T-helper 9 cell (primary cell): ENCODE measurements at places on chromosomes 1 and 21.

DNA sequence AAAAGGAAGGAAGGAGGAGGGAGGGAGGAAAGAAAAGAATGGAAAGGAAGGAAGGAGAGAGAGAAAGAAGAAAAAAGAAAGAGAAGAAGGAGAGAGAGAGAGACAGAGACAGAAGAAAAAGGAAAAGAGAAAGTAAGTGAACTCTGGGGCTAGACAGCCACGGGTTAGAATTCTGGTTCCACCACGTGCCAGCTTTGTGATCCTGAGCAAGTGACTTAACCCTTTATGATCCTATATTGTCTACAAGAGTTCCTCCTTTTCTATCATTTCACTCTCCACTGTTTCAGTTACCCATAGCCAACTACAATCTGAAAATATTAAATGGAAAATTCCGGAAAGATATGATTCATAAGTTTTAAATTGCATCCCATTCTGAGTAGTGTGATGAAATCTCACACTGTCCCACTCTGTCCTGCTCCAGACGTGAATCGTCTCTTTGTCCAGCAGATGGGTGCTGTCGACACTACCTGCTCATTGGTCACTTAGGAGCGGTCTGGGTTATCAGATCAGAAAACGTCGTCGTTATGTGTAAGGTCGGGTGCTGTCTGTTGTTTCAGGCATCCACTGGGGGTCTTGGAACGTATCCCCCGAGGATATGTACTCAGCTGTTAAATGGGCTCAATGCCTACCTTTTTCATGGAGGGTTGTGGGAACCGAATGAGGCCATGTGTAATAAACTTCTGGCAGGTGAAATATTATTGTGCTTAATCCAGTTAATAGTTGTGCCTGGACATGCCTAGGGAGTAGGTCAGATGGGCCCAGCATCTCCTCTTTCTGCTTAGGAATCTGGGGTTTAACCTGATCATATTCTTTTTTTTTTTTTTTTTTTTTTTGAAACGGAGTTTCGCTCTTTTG, 19.1 kb downstream of the TMEM51 start:
- no peak for DNase-seq

DNA sequence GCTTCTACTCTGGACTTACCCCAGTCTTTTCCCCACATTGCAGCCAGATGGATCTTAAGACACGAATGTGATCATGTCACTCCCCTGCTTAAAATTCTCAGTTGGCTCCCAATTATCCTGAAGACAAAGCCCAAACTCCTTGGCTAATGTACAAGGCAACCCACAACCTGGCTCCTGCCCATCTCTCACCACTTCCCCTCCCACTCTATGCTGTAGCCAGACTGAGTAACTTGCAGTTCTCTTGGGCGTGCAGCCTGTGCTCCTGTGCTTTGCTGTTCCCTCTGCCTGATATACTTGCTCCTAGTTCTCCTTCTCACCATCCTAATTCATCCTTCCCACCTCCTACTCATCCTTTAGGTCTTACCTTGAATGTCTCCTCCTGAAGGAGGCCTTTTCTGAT, 56.2 kb downstream of the LGR6 start:
- no peak for DNase-seq

DNA sequence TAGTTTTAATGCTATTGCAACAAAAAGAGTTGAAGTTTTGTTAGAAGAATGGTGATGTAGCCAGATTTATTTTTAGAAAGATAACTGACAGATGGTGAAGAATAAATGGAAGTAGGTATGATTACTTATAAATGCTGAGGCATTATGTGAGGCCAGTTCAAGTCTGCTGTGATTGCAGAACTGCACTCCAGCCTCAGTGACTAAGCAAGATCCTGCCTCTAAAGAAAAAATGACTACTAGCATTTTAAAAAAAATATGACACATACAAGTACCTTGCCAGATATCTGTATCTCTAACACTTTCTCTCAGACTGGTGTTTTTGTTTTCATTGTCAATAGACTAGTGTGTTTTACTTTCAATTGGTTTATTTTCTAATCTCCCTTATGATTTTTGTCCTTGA, 1242.4 kb upstream of the ADGRL4 start:
- DNase-seq = no peak

- no peak for DNase-seq
These were observed 224.2 kb downstream of the DISC1 start for GRCh38 chr1:231850786-231851185.
